Ovary (tissue), 10 donors: ENCODE measurements at places on chromosomes 5 and 9. TPM values are rescaled to one million over a fixed set of nuclear protein-coding genes. Genes with fewer than 3 reads are reported as not detected.

Gene AHRR
- total RNA-seq = 1.6 TPM

Gene FYB1
- total RNA-seq = 2.6 TPM

- DNase-seq = no peak
Observed at GRCh38 chr5:82785882-82786509, 291.2 kb downstream of the TMEM167A start.

- no peak for DNase-seq
Observed at GRCh38 chr5:98564836-98565235, 208.6 kb upstream of the RGMB start.

Gene SLC34A1
- total RNA-seq = not detected
